ENCODE measurements at places on chromosomes 5 and 9. TPM values are rescaled to one million over a fixed set of nuclear protein-coding genes. Genes with fewer than 3 reads are reported as not detected.
A peak's percentile ranks its signal among the peaks of the same experiment; 100 is the strongest.

DNA sequence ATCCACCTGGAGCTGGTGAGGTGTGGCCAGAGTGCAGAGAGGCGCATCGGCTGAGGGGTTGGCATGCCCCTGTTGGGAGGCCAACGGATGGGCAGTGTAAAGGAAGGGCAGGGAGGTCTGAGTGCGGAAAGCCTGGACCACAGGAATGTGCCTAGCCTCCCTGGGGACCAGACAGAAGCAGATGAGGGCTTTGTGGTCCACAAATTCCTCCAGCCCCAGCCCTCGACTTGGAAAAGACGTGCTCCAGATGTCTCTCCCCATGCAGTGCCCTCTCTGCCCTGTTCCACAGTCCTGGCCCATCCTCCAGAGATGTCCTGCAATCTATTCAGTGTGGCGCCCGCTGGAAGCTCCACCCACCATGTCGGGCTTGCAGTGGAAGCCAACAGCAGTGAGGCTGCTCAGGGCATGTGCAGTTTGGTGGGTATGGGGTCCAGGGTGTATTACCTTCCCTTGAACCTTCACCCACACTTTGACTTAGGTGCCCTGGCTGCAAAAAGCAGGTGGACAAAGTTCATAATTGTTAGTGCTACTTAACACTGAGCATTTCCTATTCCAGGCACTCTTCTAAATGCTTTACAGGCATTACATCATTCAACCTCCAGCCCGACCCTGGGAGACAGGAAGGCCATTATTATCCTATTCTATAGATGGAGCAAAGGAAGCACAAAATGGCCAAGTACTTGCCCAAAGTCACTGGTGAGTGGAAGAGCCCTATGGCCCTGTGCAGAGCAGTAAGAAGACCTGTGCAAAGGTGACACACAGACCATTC lies 120.2 kb upstream of the SLC25A48 start:
- H3K4me1 ChIP-seq = no peaks in the 10 kb centered on the region
- H3K27ac ChIP-seq = no peak overlapping the region
- no peak overlapping the region for H3K4me3 ChIP-seq
- peaks cover 5% of the 10 kb centered on the region for H3K27me3 ChIP-seq

GRCh38 chr5:181035991-181036815 lies 3.9 kb upstream of the BTNL9 start:
- H3K27me3 ChIP-seq = peaks cover 6% of the 10 kb centered on the region
- H3K36me3 ChIP-seq = no peaks in the 10 kb centered on the region
- no peaks in the 10 kb centered on the region for H3K4me1 ChIP-seq
- no peak for DNase-seq
- H3K27ac ChIP-seq = no peak overlapping the region
- no peak overlapping the region for H3K4me3 ChIP-seq

DNA sequence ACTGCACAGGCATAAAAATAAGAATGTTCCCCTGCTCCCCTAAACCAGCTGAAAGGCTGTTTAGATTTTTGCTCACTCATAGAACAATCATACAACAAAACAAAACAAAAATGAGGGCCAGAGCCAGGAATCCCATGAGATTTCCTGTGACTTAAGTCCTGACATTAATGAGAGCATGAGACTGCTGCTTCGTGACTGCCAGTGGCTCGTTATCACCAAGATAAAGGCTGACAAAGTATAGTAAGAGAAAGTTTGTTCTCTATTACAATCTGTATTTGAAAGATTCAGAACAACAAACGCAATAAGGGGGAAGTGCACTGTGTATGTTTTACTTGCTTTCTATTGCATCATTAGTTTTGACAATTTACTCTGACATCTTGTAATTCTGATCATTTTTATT lies 837.1 kb upstream of the C9orf72 start:
- no peak overlapping the region for H3K4me3 ChIP-seq
- H3K27ac ChIP-seq = no peak overlapping the region
- no peaks in the 10 kb centered on the region for H3K4me1 ChIP-seq

- H3K36me3 ChIP-seq = no peaks in the 10 kb centered on the region
- H3K27me3 ChIP-seq = peaks cover 5% of the 10 kb centered on the region
- no peak overlapping the region for H3K4me3 ChIP-seq
- H3K4me1 ChIP-seq = peaks cover 24% of the 10 kb centered on the region
- no peak overlapping the region for H3K27ac ChIP-seq
These were observed 1.9 kb downstream of the ISOC1 start for GRCh38 chr5:129096382-129096991.

GRCh38 chr9:113682297-113682771 lies 193.8 kb upstream of the ZNF618 start:
- peak; percentile 55 for DNase-seq
- H3K4me3 ChIP-seq = no peak overlapping the region
- peaks cover 38% of the 10 kb centered on the region for H3K27me3 ChIP-seq
- H3K36me3 ChIP-seq = no peaks in the 10 kb centered on the region
- no peak overlapping the region for H3K27ac ChIP-seq

- peaks cover 4% of the 10 kb centered on the region for H3K27me3 ChIP-seq
- H3K36me3 ChIP-seq = peaks cover 2% of the 10 kb centered on the region
- DNase-seq = no peak
- no peak overlapping the region for H3K27ac ChIP-seq
- no peaks in the 10 kb centered on the region for H3K4me1 ChIP-seq
These were observed 108.6 kb upstream of the TBC1D2 start for GRCh38 chr9:98364086-98364485.

- H3K4me1 ChIP-seq = peaks cover 20% of the 10 kb centered on the region
- H3K4me3 ChIP-seq = no peak overlapping the region
- no peaks in the 10 kb centered on the region for H3K27me3 ChIP-seq
- DNase-seq = no peak
- H3K27ac ChIP-seq = no peak overlapping the region
These were observed 93.6 kb downstream of the TLE4 start for GRCh38 chr9:79665369-79665768.

- H3K4me1 ChIP-seq = peaks cover 3% of the 10 kb centered on the region
- H3K27me3 ChIP-seq = peaks cover 4% of the 10 kb centered on the region
- no peak overlapping the region for H3K27ac ChIP-seq
- H3K36me3 ChIP-seq = no peaks in the 10 kb centered on the region
These were observed 36.6 kb downstream of the TTLL11 start for GRCh38 chr9:122056484-122056883.

DNA sequence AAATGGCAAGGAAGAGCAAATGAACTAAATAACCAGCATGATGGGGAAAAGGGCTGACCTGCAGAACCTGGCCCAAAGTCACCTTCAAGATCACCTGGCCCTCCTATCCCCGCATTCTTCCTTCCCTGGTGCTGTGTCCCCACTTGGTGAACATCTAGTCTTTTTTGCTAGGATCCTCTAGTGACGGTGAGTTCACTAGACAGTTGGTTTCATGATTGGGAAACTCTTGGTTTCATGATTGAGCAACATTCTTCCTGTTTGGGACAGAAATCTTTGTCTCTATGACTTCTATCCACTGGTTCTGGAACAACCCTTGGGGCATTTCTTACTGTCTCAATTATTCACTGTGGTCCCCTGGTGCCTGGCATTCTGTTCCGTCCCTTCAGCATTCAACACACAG lies 50.2 kb upstream of the DAB2IP start:
- H3K27ac ChIP-seq = no peak overlapping the region
- H3K4me1 ChIP-seq = peaks cover 9% of the 10 kb centered on the region
- no peak for DNase-seq
- peaks cover 69% of the 10 kb centered on the region for H3K27me3 ChIP-seq
- peaks cover 2% of the 10 kb centered on the region for H3K36me3 ChIP-seq

GRCh38 chr5:43400082-43400481 lies 12.1 kb downstream of the CCL28 start:
- H3K27ac ChIP-seq = no peak overlapping the region
- peaks cover 36% of the 10 kb centered on the region for H3K36me3 ChIP-seq

DNA sequence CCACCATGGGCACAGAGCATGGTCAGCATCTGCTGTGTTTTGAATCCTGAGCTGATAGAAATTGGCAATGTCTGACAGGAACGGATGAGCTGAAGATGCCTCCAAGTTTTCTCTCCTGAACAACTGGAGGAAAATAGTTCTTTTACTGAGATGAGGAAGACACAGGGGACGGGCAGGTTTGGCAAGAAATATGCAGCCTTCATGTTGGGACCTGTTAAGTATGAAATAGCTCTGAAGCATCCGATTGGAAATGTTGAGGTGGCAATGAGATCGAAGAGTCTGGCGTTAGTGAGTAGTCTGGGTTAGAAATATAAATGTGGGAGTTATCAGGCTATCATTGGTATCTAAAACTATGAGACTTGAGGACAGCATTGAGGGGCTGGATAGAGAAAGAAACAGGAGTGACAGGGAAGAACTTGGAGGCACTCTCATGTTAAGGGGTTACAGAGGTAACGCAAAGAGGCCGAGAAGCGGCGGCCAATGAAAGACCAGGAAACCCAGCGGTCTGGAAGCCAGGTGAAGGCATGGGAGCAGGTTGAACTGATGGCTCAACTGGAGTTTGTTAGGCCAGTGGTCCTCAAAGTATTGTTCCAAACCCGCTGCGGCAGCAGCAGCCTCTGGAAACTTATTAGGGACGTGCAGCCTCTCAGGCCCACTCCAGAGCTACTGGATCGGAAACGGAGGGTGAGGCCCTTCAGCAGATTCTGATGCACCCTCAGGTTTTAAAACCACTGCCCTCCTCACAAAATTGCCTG lies 1.0 kb upstream of the MAMDC2 start:
- peaks cover 10% of the 10 kb centered on the region for H3K4me1 ChIP-seq
- no peak overlapping the region for H3K27ac ChIP-seq
- no peak for DNase-seq
- peaks cover 44% of the 10 kb centered on the region for H3K27me3 ChIP-seq

- peaks cover 24% of the 10 kb centered on the region for H3K36me3 ChIP-seq
- H3K27me3 ChIP-seq = no peaks in the 10 kb centered on the region
- peaks cover 28% of the 10 kb centered on the region for H3K4me1 ChIP-seq
- H3K27ac ChIP-seq = peak overlapping the region; percentile 77
- peak overlapping the region; percentile 68 for H3K4me3 ChIP-seq
These were observed 72.4 kb upstream of the GNAQ start for GRCh38 chr9:78103971-78104433.

DNA sequence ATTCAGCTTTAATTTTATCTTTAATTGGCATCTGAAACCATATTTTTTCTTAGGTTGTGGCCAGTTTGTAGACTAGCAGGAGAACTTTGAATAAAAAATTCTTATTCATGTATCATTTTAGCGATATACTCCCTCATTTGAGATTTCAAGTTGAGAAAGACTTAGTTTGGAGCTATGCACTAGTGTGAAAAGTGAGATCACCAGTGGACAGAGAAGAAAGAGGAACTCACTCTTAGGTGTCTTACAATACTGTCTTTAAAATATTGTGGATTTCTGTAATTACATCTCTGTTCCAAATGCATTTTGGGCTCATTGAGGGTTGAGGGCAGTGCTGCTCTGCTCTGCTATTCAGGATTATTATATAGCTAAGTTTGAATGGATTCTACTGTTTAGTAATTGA lies 54.7 kb downstream of the NAA35 start:
- no peak for DNase-seq
- H3K4me1 ChIP-seq = no peaks in the 10 kb centered on the region
- peaks cover 55% of the 10 kb centered on the region for H3K36me3 ChIP-seq
- H3K4me3 ChIP-seq = no peak overlapping the region
- H3K27ac ChIP-seq = no peak overlapping the region

- peak; percentile 62 for DNase-seq
- peak within 1 kb of the TSS; percentile 95 for H3K27ac ChIP-seq
- H3K4me1 ChIP-seq = peaks cover 7% of the 10 kb centered on the region
- peak within 1 kb of the TSS; percentile 97 for H3K4me3 ChIP-seq
These were observed at the start of gene PNPLA7 for GRCh38 chr9:137550231-137550621. Gene PNPLA7, minus strand, starts transcription at chr9:137550402. Its CDS starts 205 bp downstream, at chr9:137550197.

ELAVL2 gene
- total RNA-seq = not detected

SH3GLB2 gene
- 98.7 TPM for total RNA-seq

SLC36A2 gene
- not detected for total RNA-seq

PCDHGB1 gene
- not detected for total RNA-seq

GALNT12 gene
- total RNA-seq = 12.2 TPM

SARDH gene
- total RNA-seq = 2.3 TPM

UGT3A2 gene
- total RNA-seq = not detected

RUSC2 gene
- 2.3 TPM for total RNA-seq

All from activated naive CD8-positive, alpha-beta T cell treated with anti-CD3 and anti-CD28 coated beads, Interleukin-2, amount 10 ng/mL, durations not matched to agents 7 days and 5 days (primary cell).